ENCODE measurements at places on chromosomes 7 and 10.

- DNase-seq: no peak
Observed at GRCh38 chr7:68247126-68247525, 1250.5 kb downstream of the TYW1 start.

- DNase-seq: peak; percentile 85
Observed at GRCh38 chr7:36366718-36367560, 22.7 kb upstream of the ANLN start.

DNA sequence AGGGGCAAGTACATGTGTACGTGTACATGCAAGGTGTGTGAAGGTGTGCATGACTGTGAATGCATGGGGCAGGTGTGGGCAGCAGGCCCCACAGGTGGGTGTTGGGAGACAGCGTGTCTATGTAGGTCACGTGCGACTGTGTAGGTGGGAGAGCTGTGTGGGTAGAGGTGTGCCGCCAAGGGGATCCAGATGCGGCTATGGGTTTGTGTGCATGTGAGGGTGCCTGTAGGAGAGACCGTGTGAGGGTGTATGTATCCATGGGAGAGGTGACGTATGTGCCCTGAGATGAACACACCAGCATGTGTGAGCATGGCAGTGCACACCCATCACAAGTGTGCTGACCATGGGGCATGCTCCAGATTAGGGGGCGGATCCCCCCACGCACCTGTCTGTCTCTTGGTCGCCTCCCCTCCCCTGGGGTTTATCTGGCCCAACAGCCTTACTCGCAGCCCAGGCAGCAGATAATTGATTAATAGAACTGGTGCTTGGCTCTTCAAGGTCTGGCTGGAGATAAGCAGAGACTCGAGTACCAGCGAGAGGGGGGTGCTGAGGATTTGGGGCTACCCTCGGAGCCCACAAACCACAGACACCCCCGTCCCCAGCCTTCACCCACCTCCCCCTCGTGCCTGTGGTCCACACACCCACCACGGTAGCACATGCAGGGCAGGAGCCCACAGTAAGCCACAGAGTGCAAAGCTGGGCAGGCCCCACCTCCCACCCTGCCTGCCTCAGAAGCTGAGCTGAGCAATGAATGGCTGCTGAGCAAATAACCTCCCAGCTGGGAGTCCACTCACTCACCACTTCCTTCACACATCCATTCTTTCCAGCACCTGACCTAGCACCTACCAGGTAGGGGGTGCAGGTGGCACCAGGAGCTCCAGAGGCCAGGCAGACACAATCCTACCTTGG is 41.4 kb upstream of the ZMIZ1 start:
- DNase-seq: no peak

DNA sequence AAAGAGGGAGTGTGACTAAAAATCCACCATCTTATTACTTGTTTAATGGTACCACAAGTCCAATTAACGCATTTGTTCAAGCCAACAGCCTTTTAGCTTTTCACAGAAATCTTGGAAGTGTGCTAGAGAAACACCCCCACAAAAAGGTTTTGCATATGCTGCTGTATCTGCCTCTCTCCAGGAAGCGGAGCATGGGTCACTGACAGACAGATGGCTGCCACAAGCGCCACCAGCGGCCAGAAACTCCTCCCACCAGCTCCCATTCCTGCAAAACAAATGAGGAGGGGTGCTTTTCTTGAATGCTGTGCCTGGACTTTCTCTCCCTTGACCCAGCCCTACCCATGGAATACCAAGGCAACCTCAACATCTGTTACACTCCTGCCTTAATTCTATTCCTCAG is 176.3 kb upstream of the LRGUK start:
- no peak for DNase-seq

DNA sequence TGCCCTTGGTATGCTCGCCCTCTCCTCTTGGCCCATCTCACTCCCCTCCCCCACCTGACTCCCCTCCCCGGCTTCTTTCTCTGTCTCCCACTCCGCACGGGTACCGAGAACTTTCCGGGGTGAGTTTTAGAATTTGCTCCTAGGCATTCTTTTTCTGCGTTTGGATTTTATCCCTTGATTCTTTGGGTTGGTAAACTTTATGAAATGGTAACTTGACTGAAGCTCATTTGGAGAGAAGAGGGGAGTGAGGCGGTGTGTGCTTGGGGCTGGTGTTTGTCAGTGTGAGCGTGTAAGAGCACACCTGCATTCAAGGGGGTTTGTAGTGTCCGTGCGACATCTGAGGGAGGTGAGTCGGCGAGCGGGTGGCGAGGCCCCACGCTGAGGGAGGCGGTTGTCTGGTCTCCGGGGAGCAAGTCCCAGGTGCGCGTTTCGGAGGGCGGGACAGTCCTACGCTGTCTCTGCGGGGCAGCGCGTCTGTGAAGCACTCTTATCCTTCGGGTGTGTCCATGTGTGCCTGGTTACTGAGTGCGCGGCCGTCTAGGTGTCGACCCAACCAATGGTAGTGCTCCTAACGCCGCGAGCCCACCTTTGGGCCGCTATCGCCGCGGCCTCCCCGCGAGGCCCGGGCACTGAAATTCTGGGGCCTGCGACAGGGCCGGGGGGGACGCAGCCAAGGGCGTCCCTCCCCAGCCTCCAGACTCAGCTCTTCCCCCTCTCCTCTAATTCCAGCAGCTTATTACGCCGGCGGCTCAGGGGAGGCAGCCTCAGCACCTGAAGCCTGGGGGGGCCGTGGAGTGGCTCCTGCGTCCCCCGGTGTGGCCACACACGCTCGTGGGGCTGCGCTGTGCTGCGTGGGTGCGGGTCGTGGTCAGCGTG is 2.6 kb upstream of the ZNF503 start:
- DNase-seq: peak; percentile 36

DNA sequence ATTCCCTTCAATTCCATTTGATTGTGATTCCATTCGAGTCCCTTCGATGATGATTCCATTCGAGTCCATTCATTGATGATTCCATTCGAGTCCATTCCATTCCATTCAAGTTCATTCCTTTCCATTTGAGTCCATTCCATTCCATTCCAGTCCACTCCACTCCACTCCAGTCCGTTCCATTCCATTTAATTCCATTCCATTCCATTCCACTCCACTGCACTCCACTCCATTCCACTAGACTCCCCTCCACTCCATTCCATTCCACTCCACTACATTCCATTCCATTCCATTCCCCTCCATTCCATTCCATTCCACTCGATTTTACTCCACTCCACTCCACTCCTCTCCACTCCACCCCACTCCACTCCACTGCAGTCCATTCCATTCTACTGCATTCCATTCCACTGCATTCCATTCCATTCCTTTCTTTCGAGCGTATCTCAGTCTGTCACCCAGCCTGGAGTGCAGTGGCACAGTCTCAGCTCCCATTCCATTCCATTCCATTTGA is 115.7 kb downstream of the ZNF92 start:
- DNase-seq: no peak

GRCh38 chr10:46558122-46558391 is 1.6 kb upstream of the GPRIN2 start:
- DNase-seq: no peak

DNA sequence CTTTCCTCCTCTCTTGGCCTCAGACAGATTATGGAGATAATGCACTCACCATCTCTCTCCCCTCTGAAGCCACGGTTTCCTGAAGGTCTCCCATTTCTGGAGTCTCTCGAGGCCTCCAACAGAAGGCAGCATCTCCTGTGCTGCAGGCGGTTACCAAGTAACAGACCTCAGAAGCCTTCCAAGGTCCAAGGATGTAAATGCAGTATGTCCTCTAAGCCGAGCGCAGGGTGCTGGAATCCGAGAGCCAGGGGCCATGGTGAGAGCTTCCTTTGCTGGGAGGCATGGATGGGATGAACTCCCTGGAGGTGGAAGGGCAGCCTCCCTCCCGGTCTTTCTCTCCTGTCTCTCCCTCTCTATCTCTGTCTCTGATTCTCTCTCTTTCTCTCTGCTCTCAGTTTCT is 79.8 kb downstream of the ADARB2 start:
- DNase-seq: no peak

- no peak for DNase-seq
Observed at GRCh38 chr7:158399762-158400161, 187.9 kb downstream of the PTPRN2 start.

DNA sequence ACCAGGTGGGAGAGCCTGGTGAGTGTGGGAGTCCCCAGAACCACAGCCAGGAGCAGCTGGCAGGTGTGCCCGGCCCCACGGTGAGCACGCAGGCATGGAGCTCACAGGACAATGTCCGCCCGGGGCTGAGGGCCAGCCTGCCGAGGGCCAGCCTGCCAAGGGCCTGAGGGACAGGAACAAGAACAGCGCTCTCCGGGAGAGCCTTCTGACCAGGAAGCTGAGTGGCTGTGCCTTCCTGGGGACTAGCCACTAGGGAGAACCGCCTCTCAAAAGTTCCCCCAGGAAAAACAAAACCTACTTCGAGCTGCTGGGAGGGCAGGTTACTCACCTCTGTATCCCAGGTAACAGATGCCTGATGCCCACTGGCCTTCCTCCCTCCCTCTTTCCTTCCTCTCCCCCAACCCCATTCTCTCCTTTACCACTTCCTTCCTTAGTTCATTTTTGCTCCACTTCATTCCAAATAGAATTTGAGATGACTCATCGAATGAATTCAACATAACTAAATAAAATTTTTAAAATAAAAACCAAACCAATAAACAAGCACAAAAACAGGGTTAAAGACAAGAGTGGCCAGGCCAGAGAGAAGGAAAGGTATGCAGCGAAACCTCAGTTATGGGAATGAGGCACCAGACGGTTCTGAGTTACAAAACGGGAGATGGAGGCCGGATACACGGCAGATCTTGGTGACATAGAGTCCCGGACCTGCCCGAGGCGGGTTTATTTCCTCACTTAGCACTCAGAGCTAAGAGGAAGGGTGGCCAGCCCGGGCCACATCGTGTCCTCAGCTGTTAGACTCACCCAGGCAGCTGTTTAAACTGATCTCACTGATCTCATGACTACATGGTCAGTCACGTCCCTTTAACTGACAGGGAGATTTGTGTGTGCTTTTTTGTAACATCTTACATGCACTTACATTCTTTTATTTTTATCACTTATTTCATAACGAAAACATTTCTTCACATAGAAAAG is 128.5 kb downstream of the TNS3 start:
- DNase-seq: no peak

DNA sequence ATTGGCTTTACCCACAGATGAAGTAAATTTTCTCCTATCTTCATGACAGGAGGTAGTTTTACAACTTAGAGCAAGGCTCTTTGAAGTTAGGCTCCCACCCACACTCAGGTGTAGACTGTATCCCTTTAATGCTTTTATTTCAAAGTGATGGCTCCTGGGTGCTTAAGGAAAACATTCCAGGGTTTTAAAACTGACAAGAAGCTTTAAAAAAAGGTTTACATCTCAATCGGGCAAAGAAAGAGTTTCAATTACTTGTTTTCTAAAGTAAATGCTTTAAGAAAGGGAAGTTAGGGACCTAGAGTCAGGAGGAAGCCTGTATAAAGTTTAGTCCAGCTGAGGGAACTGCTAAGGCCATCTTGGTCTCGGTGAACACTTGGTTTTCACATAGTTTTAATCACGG is 1153.8 kb upstream of the C7orf33 start:
- no peak for DNase-seq

GRCh38 chr10:55203319-55203718 is 402.3 kb upstream of the PCDH15 start:
- no peak for DNase-seq

DNA sequence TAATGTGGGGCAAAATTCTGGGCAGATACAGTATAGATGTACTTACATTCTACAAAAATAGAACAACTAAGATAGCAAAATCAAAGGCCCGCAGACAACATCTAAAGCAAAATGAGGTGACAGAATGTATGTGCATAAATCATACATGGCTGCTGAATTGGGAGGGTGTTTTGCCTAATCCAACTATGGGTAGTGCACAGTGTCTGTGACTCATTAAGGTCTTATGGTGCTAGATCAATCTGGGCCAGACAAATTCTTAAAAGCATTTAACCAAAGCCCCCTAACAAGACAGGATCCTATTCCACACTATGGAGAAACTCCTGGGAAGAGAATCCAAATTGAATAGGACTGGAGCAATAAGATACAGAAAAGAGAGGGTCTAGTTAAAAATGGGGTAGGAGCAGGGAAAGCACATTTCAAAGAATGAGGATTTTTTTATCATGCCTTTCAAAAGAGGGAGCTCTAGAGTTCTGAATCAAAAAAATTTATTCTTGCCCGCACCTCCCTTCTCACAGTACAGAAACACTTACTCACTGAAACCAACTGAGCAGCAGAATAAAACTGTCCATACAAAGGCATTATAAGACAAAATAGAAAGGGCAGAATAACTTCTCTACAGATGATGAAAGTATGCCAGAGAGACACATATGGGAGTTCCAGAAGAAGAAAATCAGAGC is 181.3 kb downstream of the RNLS start:
- DNase-seq: no peak

- no peak for DNase-seq
Observed at GRCh38 chr10:77592946-77593636, 44.5 kb downstream of the KCNMA1 start.

DNA sequence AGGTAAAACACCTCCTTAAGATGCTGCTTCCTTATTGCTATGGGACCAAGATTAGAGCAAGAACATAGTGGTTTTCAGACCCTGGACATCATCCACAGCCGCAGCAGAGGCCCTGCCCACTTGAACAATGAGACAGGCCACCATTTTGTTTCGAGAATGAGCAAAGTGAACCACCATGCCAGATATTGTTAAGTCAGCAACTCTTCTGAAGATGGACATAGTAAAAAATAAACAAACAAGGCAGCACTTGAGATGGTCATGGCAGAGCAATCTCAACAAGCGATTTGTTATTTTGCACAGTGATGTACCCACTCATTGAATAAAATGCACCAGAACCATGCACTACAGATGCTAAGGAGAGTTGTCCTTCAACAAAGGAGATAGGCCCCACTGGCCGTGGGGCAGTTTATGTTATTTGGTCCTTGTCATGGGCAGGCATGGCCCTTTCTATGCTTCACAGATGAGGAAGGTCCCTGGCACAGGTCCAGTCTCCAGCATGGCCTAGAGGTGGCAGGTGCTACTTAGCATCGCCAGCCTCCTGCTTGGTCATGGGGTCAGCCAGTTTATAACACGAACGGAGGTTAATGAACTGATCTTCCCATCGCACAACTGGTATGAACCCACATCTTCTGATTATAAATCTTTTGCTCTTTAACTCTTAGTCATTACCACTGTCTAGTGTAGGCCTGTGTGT is 44.1 kb downstream of the IKZF1 start:
- DNase-seq: no peak

GRCh38 chr7:107147464-107148393 is 21.1 kb upstream of the HBP1 start:
- DNase-seq: peak; percentile 7

DNA sequence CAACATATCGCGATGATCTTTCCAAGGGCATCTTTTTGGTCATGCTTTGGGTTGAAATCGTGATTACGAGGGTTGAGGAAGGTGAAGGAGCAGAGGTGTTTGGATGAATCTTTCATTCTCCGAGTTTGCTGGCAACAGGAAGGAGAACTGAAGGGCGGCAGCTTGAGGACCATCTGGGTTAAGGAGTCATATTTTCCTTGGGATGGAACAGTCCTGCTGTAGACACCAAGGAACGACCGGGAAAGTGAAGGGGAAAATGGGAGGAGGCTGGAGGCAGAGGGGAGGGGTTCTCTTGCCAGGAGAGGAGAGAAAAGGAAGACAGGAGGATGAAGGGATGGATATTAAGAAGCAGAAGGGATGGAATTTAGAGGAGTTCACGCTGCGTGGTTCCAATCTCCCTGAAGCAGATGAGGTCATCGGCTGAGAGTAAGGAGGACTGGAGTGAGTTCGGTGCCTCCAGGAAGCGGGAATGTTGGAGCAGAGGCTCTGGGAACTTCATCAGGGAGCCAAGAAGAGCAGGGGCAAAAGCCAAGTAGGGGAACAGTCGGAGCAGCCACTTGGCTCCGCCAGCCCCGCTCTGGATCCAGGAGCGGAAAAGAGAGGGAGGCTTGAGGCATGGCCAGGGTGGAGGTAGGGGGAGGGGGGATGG is 116.6 kb upstream of the GALNT17 start:
- DNase-seq: no peak

Measured in NCI-H748 treated with DMSO at 0.1 percent for 48 hours (cell line).